ENCODE measurements at places on chromosomes 12 and 14.

DNA sequence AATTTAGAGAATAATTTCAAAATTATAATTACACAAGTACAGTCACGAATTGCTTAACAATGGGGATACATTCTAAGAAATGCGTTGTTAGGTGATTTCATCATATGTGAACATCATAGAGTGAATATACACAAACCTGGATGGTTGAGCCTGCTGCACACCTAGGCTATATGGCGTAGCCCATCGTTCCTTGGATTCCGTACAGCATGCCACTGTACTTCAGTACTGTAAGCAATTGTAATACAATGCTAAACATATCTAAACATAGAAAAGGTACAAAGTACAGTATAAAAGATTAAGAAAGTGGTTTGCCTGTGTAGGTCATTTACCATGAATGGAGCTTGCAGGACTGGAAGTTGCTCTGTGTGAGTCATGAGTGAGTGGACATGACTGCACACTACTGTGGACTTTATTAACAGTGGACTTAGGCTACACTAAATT lies 286.2 kb downstream of the CACNA1C start:
- no peak for DNase-seq

DNA sequence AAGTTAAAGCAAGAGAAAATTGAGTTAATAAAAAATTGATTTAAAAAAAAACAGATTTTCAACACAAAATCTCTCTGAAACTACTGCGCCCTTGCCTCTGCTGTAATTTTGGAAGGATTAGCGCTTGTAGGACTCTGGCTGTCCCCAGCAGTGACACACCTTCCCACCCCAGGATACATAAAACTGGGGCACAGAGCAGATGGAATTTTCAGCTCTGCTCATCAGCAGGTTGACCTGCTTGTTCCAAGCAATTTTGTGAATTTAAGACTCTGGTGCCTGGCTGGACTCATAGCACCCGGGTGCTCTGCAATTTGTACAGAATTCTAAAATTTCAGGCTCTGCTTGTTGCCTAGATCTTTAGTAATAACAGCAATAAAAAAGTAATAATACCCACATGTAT lies 257.8 kb upstream of the GARIN6 start:
- no peak for DNase-seq

DNA sequence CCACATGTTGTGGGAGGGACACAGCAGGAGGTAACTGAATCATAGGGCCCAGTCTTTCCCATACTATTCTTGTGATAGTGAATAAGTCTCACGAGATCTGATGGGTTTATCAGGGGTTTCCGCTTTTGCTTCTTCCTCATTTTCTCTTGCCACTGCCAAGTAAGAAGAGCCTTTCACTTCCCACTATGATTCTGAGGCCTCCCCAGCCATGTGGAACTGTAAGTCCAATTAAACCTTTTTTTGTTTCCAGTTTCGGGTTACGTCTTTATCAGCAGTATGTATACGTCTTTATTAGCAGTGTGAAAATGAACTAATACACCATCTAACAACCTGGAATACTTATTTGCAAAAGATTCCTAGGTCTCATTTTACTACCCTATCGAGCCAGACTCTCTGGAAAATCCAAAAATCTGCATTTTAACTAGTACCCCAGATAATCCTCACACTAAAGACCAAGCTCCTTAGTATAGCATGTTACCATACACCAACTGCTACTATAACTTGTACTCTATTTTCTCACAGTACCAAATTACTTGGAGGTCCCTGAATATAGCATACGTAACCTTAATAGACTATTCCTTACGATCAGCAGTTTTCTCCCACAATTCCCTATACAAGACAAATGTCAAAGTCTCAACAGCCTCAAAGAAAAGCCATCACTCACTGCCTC lies 11.5 kb downstream of the GTF2A1 start:
- no peak for DNase-seq

DNA sequence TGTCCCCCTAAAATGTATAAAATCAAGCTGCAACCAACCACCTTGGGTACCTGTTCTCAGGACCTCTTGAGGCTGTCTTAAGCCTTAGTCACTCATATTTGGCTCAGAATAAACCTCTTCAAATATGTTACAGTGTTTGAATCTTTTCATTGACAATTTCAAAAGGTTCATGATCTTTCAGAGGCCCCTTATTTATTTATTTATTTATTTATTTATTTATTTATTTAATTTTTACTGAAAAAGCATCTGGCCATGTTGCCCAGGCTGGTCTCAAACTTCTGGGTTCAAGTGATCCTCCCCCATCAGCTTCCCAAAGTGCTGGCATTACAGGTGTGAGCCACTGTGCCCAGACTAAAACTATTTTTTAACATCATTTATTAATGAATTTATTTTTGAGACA lies 8.2 kb upstream of the NUDT4 start:
- no peak for DNase-seq

DNA sequence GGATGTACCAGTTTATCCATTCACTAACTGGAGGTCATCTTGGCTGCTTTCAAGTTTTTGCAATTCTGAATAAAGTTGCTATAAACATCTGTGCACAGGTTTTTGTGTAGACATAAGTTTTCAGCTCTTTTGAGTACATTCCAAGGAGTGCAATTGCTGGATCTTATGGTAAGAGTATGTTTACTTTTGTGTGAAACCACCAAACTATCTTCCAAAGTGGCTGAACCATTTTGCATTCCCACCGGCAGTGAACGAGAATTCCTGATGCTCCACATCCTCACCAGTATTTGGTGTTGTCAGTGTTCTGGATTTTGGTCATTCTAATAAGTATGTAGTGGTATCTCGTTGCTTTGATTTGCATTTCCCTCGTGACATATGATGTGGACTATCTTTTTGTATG lies 150.5 kb upstream of the BCL2L14 start:
- no peak for DNase-seq

GRCh38 chr12:95763809-95764253 lies 26.7 kb downstream of the NTN4 start:
- DNase-seq = no peak

DNA sequence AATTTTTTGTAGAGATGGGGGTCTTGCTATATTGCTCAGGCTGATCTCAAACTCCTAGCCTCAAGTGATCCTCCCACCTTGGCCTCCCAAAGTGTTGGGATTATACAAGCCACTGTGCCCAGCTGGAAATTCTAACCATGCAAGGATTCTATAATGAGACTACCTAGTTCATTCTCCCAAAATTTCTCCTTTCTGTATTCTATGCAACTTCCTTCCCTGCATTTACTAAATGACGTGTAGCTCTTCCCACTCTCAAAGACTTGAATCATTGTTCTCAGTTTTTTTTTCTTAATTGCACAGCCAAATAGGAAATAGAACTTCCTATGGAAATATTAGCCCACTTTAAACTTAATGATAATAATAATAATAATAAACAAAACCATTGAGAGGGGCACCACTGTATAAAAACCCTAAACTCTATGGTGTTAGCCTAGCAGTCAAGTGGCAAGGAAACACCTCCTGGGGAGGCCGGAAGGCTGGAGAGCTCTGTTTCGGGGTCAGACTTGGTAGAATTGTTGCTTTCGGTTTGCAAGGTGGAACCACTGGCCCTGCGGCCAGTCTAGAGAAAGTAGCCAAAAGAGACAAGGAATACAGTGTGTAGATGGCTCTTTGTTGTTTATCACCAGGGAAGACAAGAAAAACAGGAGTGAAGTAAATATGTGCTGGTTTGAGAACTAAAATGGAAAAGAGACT lies 40.0 kb upstream of the TESC start:
- DNase-seq = no peak

- DNase-seq = no peak
These were observed 34.2 kb downstream of the ZFYVE21 start for GRCh38 chr14:103749860-103750259.
